ENCODE measurements at places on chromosomes 7 and 10.
A peak's percentile ranks its signal among the peaks of the same experiment; 100 is the strongest.

- no peak for DNase-seq
Observed at GRCh38 chr7:143401265-143401664, 7.4 kb downstream of the EPHA1 start.

DNA sequence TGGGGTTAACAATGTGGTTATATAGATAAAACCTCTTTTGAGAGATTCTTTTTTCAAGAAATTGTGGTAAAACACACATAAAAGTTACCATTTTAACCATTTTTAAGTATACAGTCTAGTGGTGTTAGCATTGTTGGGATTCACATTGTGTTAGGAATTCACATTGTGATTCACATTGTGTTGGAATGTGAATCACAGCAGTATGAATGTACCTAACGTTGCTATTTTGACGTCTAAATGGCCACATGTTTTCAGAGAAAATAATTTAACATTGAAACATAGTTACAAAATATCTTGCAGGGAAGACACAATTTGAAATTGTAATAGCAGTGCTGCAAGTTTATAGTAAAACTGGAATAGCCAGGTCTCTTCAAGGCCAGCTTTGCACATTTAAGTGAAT, 129.0 kb downstream of the BICC1 start:
- peak; percentile 88 for DNase-seq

- no peak for DNase-seq
Observed at GRCh38 chr10:132436861-132437410, 39.9 kb downstream of the PWWP2B start.

DNA sequence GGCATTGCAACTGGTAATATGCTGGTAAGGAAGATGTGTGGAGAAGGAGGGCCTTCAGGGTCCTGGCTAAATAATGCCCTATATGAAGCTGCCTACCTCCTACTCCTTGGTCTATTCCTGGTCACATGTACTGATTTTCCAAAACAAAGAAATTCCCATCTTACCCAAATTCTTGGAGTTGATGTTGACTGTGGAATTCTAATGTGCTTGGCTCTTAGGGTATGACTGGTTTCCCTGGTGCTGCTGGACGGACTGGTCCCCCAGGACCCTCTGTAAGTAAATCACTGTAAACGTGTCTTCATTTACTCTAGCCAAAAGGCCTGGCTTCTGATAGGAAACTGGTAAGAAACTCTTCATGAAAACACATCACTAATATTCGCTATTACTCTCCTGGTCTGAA, 27.0 kb downstream of the COL1A2 start:
- no peak for DNase-seq
